RKO (cell line): ENCODE measurements at places on chromosomes 11 and 22.

DNA sequence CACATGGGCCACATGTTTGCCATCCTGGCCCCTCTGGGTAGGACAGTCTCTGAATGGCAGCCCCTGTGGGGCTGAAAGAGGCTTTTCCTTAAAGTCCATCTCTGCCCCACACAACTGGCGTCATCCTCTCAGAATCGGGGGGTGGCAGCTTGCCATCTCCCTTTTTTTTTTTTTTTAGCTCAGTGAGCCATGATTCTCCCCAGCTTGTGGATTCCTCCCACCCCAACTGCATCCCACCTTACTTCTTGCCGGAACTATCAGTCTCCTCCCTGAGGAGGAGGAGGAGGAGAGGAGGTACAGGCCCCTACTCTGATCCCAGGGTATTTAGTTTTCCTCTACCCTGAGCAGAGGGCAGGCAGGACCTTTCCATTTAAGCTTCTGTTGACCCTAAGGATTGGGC lies 3.4 kb downstream of the DGKZ start:
- DNase-seq = no peak

GRCh38 chr11:3096909-3097530 lies 39.8 kb upstream of the CARS1 start:
- no peak for DNase-seq

- no peak for DNase-seq
Measured at GRCh38 chr22:18954990-18955571, 19.0 kb upstream of the PRODH start.

DNA sequence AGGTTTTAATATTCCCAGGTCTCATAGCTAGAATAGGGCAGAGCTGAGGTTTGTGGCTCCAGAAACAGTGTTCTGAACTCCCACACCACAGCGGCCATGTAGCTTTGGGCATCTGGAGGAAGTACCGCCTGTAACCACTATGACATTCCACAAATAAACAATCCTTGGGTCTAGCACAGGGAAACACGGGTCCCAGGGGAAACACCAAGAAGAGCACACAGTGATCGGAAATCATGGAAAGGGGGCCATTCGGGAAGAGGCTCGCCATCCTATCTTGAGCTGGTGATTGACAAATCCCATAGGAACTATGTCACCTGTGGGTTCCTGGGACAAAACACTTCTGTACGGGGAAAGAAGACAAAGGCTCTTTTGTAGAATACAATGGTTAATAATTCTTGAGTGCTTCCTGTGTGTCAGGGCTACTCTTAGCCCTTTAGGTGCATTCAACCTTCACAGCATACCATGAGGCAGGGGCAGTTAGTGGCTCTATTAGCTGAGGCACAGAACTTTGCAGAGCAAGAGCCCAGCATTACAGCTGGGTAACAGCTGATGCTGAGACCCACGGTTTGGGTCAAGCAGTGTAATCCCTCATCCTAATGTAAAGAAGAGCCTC lies 514.2 kb downstream of the NTM start:
- DNase-seq = no peak

DNA sequence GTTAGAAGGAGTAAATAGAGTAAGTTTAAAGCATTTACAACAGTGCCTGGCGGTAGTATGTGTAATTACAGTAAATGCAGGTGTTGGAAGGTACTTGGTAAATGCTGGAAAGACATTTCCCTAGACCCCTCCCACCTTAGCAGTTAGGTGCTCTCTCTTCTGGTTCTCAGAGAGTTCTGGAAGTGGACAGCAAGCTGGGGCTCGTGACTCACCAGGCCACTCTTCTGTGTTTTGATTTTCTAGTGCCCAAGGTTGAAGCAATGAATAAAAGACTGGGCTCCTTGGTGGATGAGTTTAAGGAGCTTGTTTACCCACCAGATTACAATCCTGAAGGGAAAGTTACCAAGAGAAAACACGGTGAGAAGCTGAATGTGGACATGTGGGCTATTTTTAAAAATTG lies 27.6 kb downstream of the SNU13 start:
- no peak for DNase-seq

DNA sequence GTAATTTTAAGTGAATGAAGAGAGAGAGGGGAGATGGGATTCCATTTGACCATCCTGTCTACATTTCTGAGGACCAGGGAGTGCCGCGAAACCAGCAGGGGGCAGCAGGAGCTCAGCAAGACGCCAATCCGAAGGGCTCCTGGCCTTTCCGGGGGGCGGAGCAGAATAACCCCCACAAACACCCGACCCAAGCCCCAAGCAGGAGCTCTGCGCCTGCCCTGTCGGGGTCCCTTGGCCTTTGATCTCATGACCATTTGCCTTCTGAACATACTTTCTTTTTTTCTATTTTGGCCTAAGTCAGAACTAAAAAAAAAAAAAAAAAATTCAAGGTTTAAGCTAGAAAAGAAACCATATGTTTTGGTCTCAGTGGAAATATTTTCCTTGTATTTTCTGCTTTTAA lies 21.9 kb upstream of the SCN2B start:
- peak; percentile 70 for DNase-seq

DNA sequence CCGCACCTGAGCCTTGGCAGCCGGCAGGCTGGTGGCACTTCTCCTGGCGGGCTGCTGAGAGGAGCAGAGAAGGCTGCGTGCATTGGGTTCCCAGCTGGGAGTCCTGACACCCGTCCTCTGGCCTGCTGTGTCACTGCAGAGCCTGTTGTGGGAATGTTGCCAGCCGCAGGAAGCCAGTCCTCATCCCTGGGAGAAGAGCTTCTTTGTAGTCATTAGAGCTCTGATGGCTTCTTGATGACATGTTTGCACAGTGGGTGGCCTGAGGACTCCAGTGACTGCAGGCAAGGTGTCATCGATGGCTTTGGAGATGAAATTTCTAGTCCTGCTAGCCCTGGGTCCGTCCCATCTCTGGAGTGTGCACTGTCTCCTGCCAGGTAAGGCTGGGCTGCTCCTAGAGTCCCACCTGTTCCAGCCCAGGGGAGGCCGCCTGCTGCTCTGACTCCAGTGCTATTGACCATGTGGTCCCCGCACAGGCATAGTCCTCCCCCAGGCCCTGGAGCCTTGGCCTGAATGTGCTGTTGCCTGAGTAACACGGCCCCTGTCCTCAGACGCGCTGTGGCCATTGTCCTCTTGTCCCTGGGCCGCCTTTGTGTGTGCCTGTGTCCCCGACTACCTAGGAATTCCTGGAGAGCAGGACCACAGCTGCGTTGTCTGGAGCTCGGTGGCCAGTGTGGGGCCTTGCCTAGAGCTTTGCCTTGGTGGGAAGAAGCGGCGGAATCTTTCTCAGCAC lies 129.2 kb downstream of the CACNA1I start:
- no peak for DNase-seq

DNA sequence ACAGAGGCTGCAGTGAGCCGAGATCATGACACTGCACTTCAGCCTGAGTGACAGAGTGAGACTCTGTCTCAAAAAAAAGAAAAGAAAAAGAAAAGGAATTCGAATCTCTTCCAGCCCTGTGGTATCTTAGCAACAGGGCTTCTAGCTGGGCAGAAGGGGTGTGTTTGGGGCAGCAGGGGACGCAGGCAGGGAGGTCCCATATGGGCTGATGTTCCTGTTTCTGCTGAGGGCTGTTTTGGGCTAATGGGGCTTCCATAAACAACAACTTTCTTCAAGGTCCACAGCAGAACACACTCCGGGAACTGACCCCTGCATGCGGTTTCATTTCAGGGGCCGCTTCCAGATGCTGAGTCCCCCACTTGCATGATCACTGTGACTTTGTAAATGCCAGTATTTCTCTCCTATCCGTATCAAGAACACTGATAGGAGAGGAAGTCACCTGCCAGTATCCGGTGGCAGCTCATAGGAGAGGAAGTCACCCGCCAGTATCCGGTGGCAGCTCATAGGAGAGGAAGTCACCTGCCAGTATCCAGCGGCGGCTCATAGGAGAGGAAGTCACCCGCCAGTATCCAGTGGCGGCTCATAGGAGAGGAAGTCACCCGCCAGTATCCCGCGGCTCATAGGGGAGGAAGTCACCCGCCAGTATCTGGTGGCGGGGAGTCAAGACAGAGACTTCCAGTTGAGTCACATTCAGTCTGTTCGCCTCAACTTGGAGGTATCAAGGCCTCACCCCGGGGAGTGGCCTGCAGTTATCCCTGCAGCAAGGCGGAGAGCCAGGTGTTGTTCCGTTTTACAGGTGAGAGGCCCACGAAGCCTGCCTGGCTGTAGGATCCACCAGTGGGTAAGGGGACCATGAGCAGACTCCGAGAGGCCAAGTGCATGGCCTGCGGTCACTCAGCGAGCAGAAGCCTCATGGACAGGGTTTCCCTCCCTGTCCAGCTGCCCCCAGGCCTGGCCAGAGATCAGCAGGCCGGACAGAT lies 8.3 kb upstream of the FGF19 start:
- DNase-seq = no peak

DNA sequence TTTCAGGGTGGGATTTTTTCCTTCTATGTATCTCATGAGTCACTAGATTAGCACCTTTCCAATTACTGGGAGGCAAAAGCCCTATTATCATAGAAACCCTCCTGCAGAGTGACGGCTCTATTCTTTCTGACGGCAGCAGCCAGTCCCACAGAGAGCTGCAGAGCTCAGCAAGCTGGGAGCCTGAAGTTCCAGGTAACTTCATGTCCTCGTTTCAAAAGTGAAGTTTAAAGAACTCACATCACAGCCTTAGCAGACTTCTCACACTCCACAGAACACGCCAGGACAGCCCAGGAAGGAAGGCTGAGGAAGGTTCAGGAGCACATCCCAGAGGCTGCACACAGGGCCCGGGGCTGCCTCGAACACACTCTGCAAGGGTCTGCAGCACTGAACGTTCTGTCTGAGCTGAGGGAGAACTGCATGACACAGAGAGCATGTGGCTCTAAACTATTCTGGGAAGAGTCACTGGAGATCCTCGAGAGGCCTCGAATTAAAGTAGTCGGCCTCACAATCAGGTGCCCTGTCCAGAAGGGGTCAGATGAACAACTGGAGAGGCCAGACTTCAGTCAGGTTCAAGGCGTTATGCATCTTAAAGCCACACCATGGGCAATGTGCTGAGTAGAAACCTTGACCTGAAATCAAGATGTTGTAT lies 104.2 kb upstream of the DRD2 start:
- DNase-seq = no peak

DNA sequence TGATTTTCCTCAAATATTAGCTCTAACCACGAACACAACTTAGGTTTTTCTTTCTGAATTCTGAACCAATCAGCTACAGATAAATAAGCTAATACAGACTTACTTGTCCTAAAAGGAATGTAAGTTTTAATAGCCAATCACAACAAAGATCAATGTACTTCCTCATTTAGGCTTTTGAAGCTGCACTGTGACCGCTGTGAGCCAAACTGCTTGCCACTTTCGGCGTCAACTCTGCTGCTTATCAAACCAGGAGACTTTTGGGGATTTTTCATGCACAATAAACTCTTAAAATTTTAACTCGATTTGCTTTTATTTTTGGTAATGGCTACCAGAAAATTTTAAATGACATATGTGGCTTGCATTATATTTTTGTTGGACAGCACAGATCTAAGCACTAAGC lies 92.5 kb downstream of the TMPRSS5 start:
- DNase-seq = no peak

- DNase-seq = no peak
Measured at GRCh38 chr11:98107736-98108135, 913.0 kb upstream of the CNTN5 start.

- DNase-seq = peak; percentile 75
Measured at GRCh38 chr11:69642913-69643632, 2.1 kb downstream of the CCND1 start.

DNA sequence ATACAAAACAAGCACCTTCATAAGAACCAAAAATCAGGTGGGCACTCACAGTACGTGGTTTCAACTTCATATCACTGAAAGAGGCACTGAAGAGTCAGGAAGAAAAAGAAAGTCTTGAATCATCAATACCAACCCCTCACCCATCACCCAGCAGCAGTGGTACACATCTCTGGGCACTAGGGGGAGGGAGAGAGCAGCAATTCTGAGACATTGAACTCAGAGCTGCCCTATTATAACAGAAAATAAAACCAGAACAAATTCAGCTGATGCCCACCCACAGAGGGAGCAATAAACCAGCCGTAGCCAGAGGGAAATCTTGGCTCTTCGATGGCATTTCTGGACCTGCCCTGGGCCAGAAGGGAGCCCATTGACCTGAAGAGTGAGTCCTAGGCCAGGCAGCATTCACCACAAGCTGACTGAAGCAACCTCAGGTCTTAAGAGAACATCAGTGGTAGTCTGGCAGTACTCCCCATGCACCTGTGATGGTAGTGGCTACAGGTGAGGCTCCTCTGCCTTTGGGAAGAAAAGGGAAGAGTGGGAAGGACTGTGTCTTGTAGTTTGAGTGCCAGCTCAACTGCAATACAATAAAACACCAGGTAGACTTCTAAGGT lies 42.2 kb upstream of the FAM181B start:
- peak; percentile 20 for DNase-seq
